ENCODE measurements at places on chromosomes 12 and 14.

- no peak for DNase-seq
Measured at GRCh38 chr14:105135700-105136395, 32.7 kb downstream of the JAG2 start.

- no peak for DNase-seq
Measured at GRCh38 chr12:96623656-96624217, 134.4 kb downstream of the CFAP54 start.

GRCh38 chr12:53152390-53152789, 28.1 kb upstream of the ZNF740 start:
- DNase-seq: no peak

DNA sequence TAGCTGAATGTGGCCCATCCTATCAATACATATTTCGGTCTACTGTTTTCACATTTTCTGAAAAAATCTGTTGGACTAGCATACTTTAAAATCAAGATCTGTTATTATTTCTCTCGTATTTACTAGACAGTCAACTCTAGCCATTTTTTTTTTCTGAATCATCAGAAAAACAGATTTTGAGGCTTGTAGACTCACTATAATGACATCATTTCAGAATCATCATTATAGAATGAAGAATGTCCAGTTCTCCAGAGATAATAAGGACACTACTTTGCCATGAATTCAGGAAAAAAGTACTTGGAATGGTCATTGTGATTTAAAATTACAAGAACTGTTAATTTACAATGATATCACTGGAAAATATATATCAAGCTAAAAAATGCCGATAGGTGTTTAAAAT, 589.8 kb downstream of the KCNH5 start:
- DNase-seq: no peak

DNA sequence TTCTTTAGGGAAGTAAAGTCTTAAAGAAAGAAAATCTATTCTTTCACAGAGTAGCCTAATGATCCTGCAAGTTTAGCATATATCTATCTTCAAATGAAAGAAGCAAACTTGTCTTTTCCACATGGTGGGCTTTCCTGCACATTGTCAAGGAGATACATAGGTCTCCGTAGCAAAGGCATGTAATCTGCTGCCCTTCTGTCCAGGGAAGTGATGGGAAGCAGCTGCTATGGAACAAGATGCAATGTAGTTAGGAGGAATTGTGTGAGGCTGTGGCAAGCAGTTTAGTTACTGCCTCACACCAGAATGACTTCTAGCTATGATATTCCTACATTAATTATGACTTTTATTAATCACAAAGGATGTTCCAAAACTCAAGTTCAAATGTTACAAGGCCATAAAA, 174.4 kb downstream of the PDZRN4 start:
- peak; percentile 32 for DNase-seq

GRCh38 chr12:42129595-42130204, 15.0 kb downstream of the GXYLT1 start:
- DNase-seq: peak; percentile 81

DNA sequence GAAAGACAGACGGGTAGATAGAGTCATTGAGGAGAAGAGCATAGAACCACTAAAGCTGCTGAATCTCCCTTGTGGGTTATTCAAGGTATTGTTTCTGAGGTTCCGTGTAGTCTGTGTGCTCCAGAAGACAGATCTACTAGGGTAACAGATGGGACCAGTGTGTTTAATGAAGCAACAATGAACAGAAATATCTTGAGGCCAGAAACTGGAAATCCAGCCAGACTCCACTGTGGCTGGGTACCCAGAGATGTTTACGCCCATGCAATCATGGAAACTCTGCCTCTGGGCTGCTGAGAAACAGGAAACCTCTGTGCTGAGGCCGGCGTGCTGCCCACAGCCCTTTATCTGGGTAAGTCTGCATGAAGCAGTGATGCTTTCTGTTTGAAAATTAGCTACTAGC, 8.3 kb downstream of the PROX2 start:
- DNase-seq: peak; percentile 66

- no peak for DNase-seq
Measured at GRCh38 chr14:29459531-29459930, 468.1 kb downstream of the PRKD1 start.

- DNase-seq: no peak
Measured at GRCh38 chr12:123659996-123660727, 10.8 kb upstream of the TCTN2 start.

DNA sequence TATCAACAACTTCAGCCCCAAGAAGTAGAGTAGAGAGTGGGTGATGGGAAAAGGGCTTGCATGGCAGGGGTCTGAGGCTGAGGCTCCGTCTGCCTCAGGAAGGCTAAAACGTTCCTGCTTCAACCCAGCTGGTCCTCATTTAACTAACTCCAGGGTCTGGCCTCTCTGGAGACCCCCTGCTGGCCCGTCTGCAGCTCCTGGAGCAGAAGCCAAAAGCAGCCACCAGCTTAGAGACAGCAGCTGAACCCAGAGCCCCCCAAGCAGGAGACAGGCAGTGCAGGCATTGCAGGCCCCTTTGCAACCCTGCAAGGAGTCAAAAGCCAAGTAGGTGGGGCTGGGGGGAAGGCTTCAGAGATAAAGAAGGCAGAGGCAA, 25.1 kb upstream of the LTBP2 start:
- no peak for DNase-seq

GRCh38 chr12:6961278-6961694, 9.2 kb downstream of the PHB2 start:
- peak; percentile 79 for DNase-seq

DNA sequence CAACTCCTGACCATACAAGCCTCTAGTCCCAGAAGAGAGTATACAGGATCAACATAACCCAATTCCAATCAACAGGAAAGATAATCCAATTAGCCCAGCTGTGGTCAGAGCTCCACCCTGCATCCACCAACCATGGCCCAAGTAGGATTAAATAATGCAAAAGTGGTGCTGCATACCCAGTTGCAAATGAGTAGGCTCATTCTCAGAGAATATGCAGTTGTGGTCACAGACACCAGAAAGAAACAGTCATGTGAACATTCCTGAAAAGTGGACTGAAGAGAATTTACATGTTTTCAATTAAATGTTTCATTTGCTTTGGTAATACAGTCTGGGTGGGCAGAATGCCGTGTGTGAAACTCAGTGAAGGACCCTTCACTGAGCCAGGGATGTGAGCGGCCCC, 167.2 kb upstream of the BMP4 start:
- DNase-seq: no peak

GRCh38 chr14:35385042-35385839, 19.3 kb downstream of the NFKBIA start:
- DNase-seq: peak; percentile 63

DNA sequence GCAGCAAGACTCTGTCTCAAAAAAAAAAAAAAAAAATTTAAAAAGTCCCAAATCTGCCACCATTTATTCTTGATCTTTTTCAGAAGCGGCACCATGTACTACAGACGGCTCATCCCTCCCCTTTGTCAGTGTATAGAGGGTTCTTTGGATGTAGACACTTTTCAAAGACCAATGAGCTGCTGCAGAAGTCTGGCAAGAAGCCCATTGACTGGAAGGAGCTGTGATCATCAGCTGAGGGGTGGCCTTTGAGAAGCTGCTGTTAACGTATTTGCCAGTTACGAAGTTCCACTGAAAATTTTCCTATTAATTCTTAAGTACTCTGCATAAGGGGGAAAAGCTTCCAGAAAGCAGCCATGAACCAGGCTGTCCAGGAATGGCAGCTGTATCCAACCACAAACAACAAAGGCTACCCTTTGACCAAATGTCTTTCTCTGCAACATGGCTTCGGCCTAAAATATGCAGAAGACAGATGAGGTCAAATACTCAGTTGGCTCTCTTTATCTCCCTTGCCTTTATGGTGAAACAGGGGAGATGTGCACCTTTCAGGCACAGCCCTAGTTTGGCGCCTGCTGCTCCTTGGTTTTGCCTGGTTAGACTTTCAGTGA, 6.5 kb upstream of the ACACB start:
- DNase-seq: peak; percentile 50

DNA sequence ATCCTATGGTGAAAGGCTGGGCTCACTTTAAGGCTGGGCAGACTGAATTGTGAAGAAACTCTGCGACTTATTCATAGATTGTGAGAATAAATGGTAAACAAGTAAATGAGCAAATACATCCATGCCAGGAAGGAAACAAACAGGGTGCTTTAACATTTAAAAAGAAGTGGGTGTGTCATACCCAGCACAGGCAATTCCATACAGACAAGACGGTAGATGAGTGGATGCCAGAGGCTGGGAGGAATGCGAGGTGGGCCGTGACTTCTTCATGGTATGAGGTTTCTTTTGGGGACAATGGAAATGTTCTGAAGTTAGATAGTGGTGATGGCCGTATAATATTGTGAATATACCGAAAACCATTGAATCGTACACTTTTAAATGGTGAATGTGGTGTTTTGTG, 49.8 kb upstream of the CDKN3 start:
- DNase-seq: no peak

DNA sequence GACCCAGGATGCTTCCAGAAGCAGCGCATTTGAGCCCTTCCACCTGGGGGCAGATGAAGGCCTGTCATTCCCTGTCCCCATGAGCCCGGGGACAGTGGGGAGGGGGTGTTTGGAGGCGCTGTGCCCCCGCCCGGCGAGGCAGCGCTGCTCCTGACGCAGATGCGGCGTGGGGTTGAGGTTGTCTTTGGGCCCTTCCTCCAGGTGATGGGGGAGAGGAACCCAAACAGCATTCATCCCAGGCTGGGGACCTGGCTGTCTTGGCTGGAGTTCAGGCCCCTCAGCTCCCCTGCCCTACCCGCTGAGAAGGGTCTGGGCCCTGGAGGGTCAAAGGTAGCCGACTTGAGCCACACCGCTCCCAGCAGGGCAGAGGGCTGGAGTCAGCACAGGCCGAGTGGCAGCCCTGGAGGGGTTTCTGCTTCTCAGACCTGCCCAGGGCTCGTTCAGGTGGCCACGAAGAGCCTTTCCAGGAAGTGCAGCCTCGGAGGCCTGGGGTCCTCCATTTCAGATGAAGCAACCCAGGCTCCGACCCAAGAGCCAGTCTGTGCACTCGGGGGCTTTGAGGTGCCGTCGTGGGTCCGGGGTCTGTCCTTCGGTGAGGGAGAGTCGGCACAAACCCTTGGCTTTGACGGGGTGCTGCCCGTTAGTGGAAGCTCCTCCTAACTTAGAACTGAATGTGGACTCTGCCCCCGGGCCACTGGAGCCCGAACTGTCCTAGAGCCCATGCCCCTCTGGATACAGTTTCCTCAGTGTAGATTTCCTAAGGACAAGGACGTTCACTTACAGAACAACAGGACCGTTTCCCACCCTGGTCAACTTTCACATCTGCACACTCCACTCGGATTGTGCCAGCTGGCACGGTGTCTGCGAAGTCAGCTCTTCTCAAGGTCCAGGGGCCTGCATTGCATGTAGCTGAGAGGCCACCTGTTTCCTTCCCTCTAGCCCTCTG, 16.1 kb downstream of the ACADS start:
- DNase-seq: peak; percentile 54

- no peak for DNase-seq
Measured at GRCh38 chr12:18922851-18923250, 184.9 kb downstream of the CAPZA3 start.

DNA sequence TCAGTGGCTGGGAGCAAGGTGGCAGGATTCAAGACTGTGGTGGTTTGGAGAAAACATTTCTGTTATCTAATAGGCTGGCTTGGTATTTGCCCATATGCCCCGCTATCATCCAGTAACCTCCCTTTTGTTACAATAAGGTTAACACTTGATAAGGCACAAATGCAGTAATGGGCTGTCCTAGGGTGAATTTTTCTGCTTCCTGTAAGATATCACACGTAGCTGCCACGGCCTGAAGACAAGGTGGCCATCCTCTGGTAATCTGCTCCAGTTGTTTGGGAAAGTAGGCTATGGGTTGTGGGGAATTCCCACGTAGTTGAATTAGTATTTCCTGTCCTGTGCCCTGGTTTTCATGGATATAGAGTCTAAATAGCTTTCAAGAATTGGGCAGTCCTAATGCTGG, 23.1 kb downstream of the ANG start:
- DNase-seq: no peak

DNA sequence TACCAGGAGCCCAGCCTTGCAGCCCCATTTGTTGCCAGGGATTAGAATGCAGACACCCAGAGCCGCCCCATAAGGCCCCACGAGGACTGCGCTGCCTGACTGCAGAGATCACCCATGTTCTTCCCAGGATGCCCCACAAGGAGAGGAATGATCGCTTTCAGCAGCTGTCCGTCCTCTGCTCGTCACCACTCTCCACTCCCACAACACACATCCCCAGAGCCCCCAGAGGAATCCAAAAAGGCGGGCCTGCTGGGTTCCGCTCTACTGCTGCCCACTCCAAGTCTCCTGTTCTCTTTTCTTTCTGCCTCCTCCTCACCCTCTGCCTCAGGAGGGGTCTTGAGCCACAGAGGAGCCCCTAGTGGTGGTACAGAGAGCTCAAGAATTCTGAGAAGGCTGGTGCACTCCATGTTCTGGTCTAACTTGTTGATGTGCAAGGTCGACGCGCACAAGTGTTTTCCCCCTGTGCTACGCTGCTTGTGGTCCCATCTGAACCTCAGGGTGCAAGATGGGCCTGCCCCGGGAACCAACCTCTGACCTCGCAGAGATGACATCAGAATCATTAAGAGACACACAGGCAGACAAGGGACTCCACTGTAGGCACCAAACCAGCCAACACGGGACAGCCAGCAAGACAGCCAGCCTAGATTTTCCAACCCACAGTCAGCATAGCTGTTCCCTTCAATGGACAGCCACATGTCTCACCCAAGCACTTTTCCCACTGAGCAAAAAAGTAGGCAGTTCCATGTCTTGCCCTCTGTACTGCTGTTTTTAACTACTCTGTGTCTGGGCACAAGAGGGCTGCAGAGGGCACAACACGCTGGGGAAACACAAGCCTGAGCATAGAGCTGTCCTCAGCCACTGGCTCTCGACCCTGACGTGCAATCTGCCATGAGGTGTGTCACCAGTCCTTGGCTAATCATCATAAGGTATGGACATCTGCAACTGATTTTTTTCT, 29.9 kb downstream of the PXN start:
- DNase-seq: peak; percentile 51

- no peak for DNase-seq
Measured at GRCh38 chr12:80622271-80622670, 85.2 kb upstream of the MYF6 start.

DNA sequence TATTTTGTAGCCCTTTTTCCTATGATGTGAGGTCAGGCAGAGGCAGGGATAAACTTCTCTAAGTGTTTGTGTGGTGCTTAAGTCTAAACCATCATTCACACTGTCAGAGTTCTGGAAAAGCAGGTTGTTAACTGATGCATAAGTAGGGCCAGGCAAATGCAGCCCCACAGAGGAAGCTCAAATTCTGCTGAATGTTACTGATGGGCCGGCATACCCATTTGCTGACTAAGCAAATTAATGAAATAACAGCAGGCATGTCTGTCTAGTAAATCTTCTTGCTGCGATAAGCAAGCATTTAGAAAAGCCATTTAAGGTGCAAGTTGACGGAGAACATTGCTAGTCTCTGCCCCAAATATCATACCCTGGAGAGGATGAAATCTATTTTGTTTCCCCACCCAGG, 523.2 kb upstream of the CCDC196 start:
- DNase-seq: no peak

GRCh38 chr14:69037790-69038454, 58.8 kb upstream of the ACTN1 start:
- no peak for DNase-seq
